AG04450 (cell line): ENCODE measurements at places on chromosomes 3 and 15. TPM values are rescaled to one million over a fixed set of nuclear protein-coding genes. Genes with fewer than 3 reads are reported as not detected.
A peak's percentile ranks its signal among the peaks of the same experiment; 100 is the strongest.

- no peak for DNase-seq
Observed at GRCh38 chr15:40932649-40933516, 3.7 kb downstream of the DLL4 start.

DNA sequence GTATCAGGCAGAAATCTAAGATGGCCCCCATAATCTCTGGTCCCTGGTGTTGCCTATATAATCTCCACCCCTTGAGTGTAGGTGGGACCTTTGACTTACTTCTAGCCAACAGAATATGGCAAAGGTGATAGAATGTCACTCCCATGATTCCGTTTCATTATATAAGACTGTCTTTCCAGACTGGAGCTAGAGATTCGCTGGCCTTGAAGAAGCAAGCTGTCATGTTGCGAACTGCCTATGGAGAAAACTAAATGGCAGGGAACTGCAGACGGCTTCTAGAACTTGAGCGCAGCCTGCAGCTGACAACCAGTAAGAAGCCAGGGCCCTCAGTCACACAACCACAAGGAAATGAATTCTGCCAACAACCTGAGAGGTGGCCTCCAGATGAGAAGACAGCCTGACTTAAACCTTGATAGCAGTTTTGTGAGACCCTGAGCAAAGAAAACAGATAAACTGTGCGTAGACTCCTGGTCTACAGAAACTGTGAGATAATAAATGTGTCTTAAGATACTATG lies 2.2 kb upstream of the KPNA1 start:
- DNase-seq, result no peak

CYP11A1 gene
- polyA plus RNA-seq, result 0.09 and 0.14 TPM in 2 replicates

AMIGO3 gene
- polyA plus RNA-seq, result 0.11 TPM in 1 of 2 replicates, not detected in the other

GRCh38 chr15:91461377-91461776 lies 361.3 kb downstream of the SV2B start:
- DNase-seq, result no peak

FOXB1 gene
- polyA plus RNA-seq, result not detected in 2 replicates

CCDC33 gene
- polyA plus RNA-seq, result not detected in 2 replicates

GRCh38 chr3:42961633-42962032 lies 17.5 kb upstream of the GASK1A start:
- peak; percentile 7 for DNase-seq

DNA sequence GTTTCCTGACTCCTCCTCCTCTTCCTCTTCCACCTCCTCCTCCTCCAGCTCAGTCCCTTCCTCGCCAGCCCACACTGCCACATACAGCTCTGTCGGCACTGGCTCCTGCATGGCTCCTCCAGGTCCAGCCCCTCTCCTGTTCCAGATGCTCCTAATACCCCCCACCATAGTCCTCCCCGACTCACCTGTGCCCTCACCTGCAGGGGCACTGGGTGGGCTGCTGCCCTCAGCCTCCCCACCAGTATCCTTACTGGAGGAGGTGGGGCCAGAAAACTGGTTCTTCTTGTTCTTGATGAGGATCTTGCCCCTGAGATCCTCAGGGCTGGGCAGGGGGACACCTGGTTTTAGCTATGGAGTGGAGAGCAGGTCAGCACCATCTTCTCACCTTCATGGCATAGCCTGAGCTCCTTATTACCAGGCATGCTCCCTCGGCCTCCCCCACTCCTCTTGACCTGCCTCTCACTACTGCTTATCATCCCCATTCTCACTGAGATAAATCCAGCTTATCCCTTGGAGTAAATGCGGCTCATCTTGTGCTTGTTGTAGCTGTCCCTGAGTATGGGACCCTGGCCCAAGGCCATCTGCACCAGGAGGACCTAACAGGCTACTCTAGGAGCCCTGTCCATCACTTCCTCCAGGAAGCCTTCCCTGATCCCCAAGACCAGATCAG lies 11.0 kb downstream of the PLCB2 start:
- no peak for DNase-seq

RBM15B gene
- polyA plus RNA-seq, result 12.5 and 17.0 TPM in 2 replicates

GRCh38 chr15:50718700-50719125 lies 32.1 kb upstream of the TRPM7 start:
- no peak for DNase-seq

XRN1 gene
- 26.4 and 36.9 TPM in 2 replicates for polyA plus RNA-seq

DNA sequence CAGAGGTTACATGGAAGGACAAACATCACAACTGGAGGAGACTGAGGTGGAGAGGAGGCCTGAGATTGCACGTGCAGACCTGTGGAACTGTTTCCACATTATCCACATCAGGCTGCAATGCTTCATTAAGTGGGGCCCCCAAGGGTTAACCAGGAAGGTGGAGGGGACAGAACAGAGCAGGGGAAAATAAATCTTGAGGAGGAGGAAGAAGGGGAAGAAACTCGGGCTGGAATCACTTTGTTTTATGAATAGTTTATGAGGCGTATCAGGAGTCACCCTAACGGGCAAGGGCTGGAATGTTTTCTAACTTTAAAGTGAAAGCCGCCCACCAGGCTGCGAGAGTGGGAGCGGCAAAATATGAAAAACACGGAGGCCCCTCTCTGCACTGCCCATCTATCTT lies 154.9 kb downstream of the WNT5A start:
- DNase-seq, result no peak

GRCh38 chr15:87620393-87620792 lies 636.1 kb downstream of the NTRK3 start:
- no peak for DNase-seq

DNA sequence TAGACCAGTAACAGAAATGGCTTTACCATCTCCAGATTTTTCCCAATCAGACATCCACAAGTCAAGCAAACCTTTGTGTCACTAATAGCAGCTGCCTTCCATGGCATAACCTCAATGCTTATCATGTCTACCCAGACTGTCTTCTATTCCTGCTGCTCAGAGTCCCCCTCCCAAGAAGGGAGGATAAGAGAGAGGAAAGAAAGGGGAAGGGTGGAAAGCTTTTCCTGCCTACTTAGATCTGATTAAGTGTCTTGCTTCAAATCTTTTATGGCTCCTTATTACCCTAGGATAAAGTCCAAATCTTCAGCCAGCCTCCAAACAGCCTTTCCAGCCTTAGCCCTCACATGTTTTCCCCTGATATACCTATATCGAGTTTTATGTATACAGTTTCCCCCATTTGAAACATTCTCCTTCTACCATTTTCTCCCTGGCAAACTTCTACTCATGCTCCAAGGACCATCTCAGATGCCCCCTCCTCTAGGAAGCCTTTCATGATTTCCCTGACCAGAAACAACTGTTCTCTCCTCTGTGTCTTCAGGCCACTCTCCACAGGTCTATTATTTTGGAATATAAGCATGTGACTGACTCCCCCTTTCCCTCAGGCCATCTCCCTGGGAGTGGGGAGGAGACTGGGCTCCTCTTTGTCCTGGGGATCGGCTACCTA lies 7.9 kb upstream of the SSUH2 start:
- no peak for DNase-seq

DNA sequence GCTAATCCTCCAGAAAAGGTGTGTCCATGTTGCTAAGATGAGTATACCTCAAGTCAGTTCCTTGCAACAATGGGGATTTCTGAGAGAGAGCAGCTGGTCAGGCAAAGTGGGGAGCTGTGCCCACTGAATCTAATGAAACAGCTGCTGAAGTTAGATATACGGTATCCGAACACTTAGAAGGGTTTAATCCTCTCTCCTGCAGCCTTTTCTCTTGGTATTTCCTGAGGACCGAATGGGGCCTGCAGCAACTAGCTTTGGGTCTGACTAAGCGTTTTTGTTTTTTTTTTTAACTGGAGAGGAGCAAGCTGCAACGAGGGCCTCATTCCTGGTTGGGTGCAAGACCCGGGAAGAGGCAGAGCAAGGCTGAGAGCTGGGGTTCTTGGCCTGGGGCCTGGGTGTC lies 37.6 kb upstream of the BNC1 start:
- no peak for DNase-seq

GRCh38 chr3:188152660-188153436 lies 1.1 kb upstream of the LPP start:
- DNase-seq, result peak; percentile 29

BFSP2 gene
- not detected in 2 replicates for polyA plus RNA-seq

DNA sequence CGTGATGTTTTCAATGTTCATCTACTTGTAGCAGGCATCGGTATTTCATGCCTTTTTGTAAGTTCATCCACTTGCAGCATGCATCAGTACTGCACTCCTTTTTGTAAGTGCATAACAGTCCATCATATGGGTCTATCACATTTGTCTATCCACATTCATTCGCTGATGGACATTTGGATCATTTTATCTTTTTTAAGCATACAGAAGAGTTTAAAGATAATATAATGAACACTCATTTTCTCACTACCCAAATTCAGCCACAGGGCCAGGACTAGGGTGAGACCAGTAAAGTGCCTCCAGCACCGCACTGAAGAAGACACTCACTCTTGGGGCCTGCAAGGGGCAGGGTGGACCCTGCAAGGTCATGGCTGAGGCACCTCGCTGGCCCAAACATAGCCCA lies 309.6 kb downstream of the UACA start:
- DNase-seq, result no peak

GRCh38 chr3:189982321-189982945 lies 138.3 kb downstream of the P3H2 start:
- no peak for DNase-seq

GRCh38 chr3:117567906-117568305 lies 858.3 kb downstream of the TUSC7 start:
- DNase-seq, result no peak

- no peak for DNase-seq
Observed at GRCh38 chr15:60390231-60390630, 7.6 kb downstream of the ANXA2 start.
